ENCODE measurements at places on chromosomes 6 and 20.

- peak; percentile 14 for DNase-seq
Measured at GRCh38 chr6:28985462-28986164, 19.5 kb downstream of the ZNF311 start.

DNA sequence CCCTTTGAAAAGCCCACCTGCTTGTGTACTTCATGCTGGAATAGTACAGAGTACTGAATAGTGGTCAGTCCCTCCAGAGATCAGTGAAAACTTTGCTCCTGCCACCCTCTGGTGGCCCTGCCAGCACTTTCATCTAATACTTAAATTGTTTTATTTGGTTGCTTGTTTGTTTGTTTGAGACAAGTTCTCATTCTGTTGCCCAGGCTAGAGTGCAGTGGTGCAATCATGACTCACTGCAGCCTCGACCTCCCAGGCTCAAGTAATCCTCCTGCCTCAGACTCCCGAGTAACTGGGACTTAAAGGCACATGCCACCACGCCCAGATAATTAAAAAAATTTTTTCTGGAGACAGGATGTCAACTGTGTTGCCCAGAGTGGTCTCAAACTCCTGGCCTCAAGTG lies 9.1 kb downstream of the FAM83D start:
- DNase-seq = no peak

- no peak for DNase-seq
Measured at GRCh38 chr20:40583205-40583604, 105.8 kb downstream of the MAFB start.

DNA sequence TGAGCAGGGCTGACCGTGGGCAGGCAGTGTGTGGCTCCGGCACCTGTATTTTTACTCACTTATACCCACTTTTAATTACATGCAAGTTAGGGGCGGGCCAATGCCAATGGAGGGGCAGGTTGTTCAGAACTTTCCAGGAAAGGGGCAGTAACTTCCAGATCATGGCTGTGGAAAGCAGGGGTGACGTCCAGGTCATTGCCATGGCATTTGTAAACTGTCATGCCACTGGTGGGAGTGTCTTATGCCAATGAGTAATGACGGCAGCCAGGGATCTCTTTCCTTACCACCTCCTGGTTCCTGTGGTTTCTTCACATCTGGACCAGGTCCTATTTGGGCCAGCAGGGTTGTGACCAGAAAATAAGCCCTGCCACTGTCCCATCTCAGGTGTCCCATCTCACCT lies 258.7 kb downstream of the THBS2 start:
- DNase-seq = no peak

DNA sequence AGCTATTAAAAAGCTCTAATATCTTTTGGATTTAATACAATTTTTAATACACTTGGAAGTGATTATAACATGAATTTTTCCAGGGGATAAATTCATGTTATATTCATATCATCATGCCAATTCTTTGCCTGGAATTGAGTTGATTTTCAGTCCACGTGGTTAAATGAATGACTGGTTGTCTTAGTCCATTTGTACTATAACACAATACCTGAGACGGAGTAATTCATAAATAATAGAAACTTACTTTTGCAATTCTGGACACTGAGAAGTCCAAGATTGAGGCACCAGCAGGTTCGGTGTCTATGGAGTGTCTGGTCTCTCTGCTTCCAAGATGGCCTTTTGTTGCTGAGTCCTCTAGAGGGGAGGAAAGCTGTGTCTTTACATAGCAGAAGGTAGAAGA lies 66.2 kb upstream of the TRDN start:
- DNase-seq = no peak

DNA sequence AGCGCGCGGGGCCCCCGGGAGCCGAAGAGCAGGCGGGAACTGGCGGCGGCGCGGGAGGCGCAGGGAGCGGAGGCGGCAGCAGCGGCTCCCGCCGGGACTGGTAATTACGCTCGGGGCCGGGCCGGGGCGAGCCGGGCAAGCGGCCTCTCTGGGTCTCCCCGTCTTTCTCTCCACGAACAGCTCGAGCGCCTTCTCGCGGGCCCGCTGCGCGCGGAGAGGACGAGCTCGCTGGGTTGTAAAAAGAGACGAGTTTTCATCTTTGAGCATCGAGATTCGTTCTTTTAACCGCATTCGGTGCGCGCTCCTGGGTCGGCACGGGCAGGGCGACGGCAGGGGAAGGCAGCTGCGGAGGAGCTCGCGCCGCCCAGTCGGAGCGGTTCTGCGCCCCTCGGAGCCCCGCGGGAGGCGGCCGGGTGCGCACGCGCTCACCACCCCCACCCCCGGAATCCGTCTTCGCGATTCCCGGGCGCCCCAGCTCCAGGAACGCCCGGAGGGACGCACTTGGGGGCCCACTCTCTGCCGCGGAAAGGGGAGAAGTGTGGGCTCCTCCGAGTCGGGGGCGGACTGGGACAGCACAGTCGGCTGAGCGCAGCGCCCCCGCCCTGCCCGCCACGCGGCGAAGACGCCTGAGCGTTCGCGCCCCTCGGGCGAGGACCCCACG lies 38.0 kb downstream of the YTHDF1 start:
- DNase-seq = no peak

Data from activated CD4-positive, alpha-beta T cell treated with anti-CD3 and anti-CD28 coated beads, Interleukin-2, Interleukin-4, amounts not matched to agents 100 ng/mL and 50 ng/mL, durations not matched to agents 16 hours and 8 hours (primary cell).